ENCODE measurements at places on chromosomes 4 and X.

- no peak for DNase-seq
Observed at GRCh38 chr4:159420162-159421057, 317.5 kb downstream of the RAPGEF2 start.

- DNase-seq = no peak
Observed at GRCh38 chr4:20276848-20277247, 25.1 kb downstream of the SLIT2 start.

DNA sequence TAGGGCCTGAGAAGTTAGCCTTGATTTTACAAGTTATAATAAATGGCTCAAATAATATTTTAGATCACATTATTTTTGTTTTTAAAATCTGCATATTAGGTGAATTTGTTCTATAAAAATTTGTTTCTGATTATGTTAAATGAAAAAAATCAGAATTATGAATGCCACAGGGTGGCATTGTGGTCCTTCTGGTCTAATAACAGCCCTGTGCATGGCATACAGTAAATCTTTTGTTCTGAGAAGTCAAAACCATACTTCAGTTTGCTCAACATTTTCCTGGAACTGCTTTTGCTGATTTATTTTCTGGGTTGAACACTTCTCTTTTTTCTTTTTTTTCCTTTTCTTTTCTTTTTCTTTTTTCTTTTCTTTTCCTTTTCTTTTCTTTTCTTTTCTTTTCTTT, 101.0 kb upstream of the UBQLN2 start:
- DNase-seq = no peak

DNA sequence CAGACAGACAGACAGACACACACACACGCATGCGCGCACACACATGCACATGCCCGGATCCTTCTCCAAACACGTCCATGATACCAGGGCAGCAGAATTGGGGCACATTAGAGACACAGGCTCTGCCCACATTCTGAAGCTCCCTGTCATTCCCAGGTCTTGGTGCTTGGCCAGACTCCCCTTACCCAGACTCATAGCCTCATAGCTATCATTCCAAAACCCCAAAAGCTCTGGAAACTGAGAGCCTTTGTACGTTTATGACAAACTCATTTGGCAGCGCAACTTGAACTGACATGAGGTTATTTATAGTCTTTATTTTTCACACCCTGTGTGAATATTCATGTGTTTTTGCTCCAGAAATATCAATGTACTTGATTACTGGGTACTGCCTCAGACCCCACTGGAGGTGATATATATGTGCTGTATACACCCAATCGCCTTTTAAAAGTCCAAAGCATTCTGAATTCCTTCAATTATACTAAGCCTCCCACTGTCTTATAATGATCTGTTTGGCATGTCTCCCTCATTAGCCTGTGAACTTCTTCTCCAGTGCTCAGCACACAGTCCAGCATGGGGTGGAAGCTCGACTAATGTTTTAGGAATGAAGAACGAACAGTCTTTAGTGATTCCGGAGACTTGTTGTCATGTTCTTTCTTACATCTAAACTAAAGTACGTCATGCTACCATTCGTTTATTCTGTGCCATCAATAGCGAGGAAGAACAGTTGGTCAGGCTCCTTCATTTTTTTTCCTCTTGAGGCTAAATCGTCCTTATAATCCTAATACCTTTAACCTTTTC, 45.0 kb downstream of the RTL9 start:
- DNase-seq = no peak

DNA sequence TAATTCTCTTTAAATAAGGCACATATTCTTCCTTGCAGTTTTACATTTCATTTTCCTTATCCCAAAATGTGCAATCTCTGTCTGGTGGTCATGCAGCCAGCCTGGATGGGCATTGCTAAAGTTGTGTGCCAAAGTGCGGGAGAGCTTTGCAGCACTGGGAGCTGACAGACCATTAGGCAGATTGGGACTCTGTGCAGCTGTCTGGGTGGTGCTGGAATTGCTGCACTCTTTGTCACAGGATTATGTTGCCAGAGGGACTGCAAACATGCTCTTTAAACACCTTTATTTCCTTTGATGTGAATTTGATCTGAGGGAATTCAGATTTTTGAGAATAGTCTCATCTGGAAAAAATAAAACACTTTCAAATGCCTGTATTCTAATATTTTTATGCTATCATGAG, 956.2 kb upstream of the DIAPH2 start:
- DNase-seq = no peak

DNA sequence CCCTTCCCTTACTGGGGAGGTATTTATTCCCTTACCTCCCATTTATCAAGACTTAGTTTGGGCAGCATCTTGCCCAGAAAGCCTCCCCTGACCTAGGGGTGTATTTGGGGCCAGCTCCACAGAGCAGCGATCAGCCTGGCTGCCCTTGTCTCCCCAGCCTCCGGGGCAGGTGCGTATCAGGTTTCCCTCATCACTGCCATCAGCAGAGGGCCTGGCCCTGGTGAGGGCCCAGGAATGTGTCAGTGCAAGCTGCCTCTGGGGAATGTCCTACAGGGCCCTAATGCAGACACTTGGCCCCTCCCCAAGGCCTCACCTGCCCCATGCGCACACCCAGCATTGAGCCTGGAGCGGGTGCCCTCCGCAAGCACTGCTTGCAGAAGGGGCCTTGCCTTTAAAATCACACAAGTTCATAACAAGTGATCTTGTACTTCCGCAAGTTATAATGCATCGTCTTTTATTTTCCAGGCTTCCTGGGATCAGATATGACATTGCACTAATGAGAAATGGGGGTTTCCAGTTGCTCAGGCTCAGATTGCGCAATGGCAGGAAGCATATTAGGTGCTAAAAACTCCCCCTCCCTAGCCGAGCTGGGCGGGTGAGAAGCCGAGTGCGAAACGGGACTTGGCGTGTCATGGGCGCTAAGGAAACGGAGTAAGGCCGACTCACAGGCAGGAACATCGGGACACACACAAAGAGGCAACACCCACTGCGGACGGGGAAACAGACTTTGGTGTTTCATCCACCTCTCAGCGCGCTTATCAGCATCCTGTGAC, 25.4 kb upstream of the AFAP1 start:
- no peak for DNase-seq

DNA sequence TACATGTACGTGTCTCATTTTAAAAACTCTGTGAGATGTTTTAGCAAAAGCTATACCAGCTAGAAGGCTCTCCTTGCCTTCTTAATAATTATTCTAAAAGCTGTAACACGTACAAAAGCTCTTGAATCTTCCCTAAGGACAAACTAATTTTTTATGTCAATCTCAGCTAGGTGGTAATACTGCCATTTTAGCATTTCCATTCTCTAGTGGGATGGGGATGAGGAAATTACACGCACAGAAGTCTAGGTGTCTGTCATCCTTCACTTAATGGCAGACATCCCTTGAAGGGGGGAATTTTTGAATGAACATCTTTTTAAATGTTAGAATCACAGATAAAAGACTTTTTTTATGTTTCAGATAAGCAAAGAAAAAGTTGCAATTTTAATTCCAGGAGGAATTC, 569.1 kb downstream of the DMD start:
- no peak for DNase-seq
